ENCODE measurements at places on chromosomes 4 and X. TPM values are rescaled to one million over a fixed set of nuclear protein-coding genes. Genes with fewer than 3 reads are reported as not detected.

DNA sequence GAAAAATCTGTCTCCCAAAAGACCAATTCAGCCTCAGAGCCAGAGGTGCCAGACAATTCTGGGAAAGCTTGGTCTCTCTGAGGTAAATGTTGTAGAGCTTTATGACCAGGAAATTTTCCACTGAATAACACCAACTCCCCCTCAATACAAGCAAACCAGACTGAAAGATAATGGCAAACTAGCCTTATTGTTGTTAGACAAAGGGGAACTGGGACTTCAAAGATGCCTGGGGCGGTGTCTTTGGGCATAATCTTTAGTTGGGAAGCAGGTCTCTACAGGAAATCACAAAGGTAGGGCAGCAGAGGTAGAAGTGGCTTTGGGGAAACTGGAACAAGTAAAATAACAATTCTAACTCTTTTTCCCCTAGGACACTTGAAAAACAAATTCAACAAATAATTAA is 12.0 kb downstream of the COL4A6 start:
- DNase-seq, result no peak
- no peaks in the 10 kb centered on the region for H3K27me3 ChIP-seq
- peaks cover 4% of the 10 kb centered on the region for H3K36me3 ChIP-seq
- H3K27ac ChIP-seq, result no peak overlapping the region
- H3K4me1 ChIP-seq, result no peaks in the 10 kb centered on the region

Gene FAM133A
- 0.13 TPM for total RNA-seq

GRCh38 chr4:89572224-89572858 is 264.6 kb downstream of the SNCA start:
- H3K27ac ChIP-seq, result no peak overlapping the region
- no peak for DNase-seq
- no peaks in the 10 kb centered on the region for H3K36me3 ChIP-seq
- H3K4me3 ChIP-seq, result no peak overlapping the region

DNA sequence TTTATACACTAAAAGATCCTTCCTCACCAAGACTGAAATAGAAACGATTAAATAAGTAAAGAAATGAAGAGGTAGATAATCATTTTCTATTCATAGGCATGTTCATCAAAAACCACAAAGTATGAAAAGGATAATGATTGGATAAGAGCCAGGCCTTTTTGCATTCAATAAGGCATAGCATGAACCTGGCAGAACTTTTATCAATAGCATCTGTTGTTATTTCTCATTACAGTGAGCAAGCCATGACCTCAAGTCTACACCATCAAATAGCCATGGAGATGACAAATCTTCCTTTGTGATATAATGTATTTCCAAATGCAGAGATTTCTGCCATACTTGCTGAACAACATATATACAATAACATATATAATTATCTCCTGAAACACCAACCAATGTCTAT is 206.0 kb upstream of the SLC7A11 start:
- no peak overlapping the region for H3K27ac ChIP-seq
- no peaks in the 10 kb centered on the region for H3K27me3 ChIP-seq
- no peak overlapping the region for H3K4me3 ChIP-seq
- H3K4me1 ChIP-seq, result peaks cover 7% of the 10 kb centered on the region
- DNase-seq, result no peak
- H3K36me3 ChIP-seq, result no peaks in the 10 kb centered on the region

- no peaks in the 10 kb centered on the region for H3K27me3 ChIP-seq
- H3K27ac ChIP-seq, result no peak overlapping the region
- H3K4me1 ChIP-seq, result no peaks in the 10 kb centered on the region
- no peaks in the 10 kb centered on the region for H3K36me3 ChIP-seq
Observed at GRCh38 chr4:161254375-161254774, 909.4 kb downstream of the FSTL5 start.

GRCh38 chr4:54659313-54659712 is 1.6 kb downstream of the KIT start:
- DNase-seq, result no peak
- peaks cover 56% of the 10 kb centered on the region for H3K4me1 ChIP-seq
- H3K27me3 ChIP-seq, result peaks cover 5% of the 10 kb centered on the region
- H3K4me3 ChIP-seq, result peak overlapping the region; percentile 84

DNA sequence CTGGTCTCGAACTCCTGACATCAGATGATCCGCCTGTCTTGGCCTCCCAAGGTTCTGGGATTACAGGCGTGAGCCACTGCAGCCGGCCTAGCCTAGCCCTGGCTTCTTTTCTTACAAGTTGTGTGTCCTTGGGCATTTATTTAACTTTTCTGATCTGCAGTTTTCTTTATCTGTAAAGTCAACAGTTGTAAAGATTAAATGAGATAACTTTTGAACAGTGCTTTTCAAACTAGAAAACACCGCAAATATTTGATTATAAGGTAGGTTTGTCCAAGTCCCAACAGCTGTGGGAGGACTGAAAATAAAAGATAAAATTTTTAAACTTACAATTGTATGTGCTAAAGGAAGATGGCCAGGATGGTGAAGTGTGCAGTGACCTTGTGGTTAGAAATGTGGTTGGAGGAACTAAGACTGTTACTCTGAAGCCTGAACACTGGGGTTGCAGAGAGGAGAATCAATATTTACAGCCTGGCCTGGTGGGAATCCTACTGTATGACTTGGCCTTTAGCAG is 44.8 kb downstream of the GSX2 start:
- no peaks in the 10 kb centered on the region for H3K36me3 ChIP-seq
- DNase-seq, result no peak
- no peak overlapping the region for H3K27ac ChIP-seq
- H3K27me3 ChIP-seq, result no peaks in the 10 kb centered on the region
- H3K4me3 ChIP-seq, result no peak overlapping the region

Gene RNF212
- total RNA-seq, result 3.5 TPM

Gene CYBB
- total RNA-seq, result not detected

DNA sequence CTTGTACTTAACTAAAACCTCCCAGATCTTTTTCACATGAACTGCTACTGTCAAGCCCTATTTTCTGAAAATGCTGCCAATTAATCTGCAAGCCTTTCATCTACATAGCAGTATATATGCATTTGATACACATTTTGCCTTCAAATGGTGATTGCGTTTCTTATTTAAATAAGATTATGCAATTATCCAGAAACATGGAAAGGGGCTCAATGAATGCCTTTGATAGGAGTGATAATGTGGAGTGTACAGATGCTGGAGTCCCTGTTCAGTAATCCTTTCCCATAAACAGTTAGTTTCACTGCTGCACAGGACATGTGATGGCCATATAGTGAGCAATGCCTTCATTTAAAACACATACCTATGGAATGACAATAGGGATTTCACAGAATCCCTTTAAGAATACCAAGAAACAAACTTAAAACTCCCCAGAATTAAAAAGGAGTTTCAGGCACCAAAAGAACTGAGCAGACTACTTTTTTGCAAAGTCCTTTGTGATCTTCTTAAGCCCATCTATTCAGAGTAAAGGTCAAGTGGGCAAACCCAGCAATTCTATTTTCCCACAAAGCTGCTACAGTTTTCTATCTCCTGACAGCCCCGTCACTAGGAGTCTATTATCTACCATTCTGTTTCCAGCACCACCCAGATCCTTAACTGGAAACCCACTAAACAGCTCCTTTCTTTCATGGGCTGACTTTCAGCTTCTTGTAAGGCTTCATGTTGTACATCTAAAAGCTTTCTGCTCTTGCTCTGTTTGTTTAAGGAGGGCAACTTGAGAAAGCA is 120.3 kb downstream of the UNC5C start:
- no peak overlapping the region for H3K4me3 ChIP-seq
- no peaks in the 10 kb centered on the region for H3K27me3 ChIP-seq

Gene LSM6
- total RNA-seq, result 19.9 TPM

DNA sequence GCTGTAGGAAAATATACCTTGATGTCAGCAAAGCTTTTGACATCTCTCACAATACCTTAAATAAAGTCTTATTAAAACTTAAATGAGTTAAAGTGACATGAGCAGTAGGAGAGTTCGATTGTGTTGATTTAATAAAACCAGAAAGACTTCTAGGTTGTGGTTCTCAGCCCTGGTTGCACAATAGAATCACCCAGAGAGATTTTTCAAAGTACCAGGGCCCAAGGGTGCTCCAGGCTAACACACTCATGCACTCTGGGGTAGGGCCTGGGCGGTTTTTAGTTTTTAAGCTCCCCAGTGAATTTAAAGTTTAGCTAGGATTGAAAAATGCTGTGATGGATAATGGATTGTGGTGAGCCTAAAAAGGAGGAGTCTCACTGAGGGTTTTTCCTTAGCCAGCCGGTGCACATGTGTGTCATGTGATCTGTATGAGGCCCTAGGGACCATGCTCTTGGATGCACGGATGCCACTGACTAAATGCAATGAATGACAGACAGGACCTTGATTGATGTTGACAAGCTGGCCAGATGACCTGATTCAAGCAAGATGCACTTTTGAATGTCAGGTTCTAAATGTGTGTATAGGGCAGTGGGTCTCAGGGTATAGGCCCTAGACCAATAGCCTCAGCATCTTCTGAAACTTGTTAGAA is 185.0 kb downstream of the PTTG2 start:
- no peak overlapping the region for H3K4me3 ChIP-seq
- H3K27ac ChIP-seq, result no peak overlapping the region
- H3K36me3 ChIP-seq, result peaks cover 3% of the 10 kb centered on the region
- peaks cover 3% of the 10 kb centered on the region for H3K4me1 ChIP-seq

DNA sequence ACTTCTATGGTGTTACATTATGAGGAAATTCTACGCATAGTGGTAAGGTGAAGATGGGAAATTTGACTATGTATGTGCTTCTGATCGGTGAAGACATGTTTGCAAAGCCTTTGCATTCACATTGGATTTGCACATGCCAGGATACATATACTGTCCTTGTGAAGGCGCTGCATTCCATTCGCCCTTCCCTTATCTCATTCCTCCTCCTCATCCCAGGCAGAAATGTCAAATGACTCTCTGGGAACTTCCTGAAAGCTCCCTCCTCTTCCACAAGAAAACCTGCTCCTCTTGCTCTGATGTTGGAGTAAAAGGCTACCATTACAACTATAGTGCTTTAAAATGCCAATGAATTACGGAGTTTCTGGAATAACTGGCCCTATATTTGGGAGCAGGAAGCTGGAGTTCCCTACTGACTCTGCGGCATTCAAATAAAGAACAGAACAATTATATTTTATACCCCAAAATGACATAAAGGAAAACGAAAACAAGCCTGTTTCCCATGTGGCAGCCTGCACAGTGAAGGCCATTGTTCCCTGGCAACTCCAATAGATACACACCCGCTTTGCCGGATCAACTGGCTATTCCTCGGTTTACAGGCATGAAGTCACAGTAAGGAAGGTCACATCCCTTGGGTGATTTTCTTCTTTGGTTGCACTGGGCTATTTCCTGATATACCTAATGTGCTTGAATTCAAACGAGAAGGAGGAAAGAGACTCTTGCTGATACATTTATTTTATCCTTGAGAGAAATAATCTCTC is 84.5 kb downstream of the AREG start:
- no peak for DNase-seq
- peaks cover 8% of the 10 kb centered on the region for H3K27me3 ChIP-seq

- H3K4me3 ChIP-seq, result no peak overlapping the region
- no peak overlapping the region for H3K27ac ChIP-seq
Observed at GRCh38 chrX:10089378-10089795, 67.4 kb upstream of the CLCN4 start.

- peaks cover 15% of the 10 kb centered on the region for H3K36me3 ChIP-seq
- no peak for DNase-seq
- no peaks in the 10 kb centered on the region for H3K27me3 ChIP-seq
- H3K4me1 ChIP-seq, result peaks cover 11% of the 10 kb centered on the region
- no peak overlapping the region for H3K27ac ChIP-seq
Observed at GRCh38 chr4:102560571-102561341, 59.6 kb downstream of the NFKB1 start.

- H3K27me3 ChIP-seq, result no peaks in the 10 kb centered on the region
- H3K4me1 ChIP-seq, result peaks cover 5% of the 10 kb centered on the region
- H3K36me3 ChIP-seq, result no peaks in the 10 kb centered on the region
- no peak overlapping the region for H3K27ac ChIP-seq
- DNase-seq, result no peak
Observed at GRCh38 chrX:132365490-132365889, 123.3 kb downstream of the MBNL3 start.

DNA sequence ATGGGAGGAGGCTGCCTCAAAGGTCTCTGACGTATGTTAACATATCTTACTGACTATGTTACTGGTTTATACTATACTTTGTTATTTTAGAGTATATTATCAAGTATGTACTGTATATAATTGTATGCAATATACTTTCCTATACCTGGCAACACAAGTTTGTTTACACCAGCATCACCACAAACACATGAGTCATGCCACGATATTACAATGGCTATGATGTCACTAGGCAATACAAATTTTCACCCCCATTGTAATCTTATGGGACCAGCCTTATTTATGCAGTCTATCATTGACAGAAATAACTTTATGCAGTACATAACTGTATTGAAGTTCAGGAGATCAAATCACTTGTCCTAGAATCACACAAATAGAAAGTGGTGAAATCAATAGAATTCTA is 329.9 kb upstream of the SLC7A11 start:
- peaks cover 3% of the 10 kb centered on the region for H3K36me3 ChIP-seq
- H3K4me3 ChIP-seq, result no peak overlapping the region
- H3K27me3 ChIP-seq, result no peaks in the 10 kb centered on the region
- peak overlapping the region; percentile 31 for H3K27ac ChIP-seq

DNA sequence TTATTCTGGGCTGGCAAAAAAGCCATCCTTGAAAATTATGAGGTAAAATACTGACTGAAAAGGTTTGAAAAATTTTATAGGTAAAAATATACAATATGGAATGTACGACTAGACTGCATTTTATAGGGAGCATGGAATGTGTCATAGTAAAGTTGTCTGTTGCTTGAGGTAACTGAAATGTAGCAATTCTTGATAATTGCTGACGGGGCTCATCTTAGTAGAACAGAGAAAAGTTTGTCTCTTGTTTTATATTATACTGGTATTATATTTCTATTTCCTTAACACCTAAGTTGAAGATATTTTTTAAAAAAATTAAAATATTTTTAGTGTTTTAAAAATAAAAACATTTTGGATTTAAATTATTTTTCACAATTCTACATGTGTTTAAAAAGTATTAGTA is 11.0 kb downstream of the GRIA2 start:
- no peak for DNase-seq
- no peak overlapping the region for H3K4me3 ChIP-seq
- H3K4me1 ChIP-seq, result no peaks in the 10 kb centered on the region
- H3K27me3 ChIP-seq, result peaks cover 43% of the 10 kb centered on the region
- H3K27ac ChIP-seq, result no peak overlapping the region

Gene PRSS12
- total RNA-seq, result 15.3 TPM
